Airway epithelial cell (primary cell): ENCODE measurements at places on chromosomes 11 and 22. TPM values are rescaled to one million over a fixed set of nuclear protein-coding genes. Genes with fewer than 3 reads are reported as not detected.

ART1 gene
- total RNA-seq = not detected in 2 replicates

GNG3 gene
- total RNA-seq = not detected in 2 replicates

ASCC2 gene
- 27.2 and 38.2 TPM in 2 replicates for total RNA-seq

APOBEC3A gene
- 0.49 TPM in 1 of 2 replicates, not detected in the other for total RNA-seq

VPREB1 gene
- not detected in 2 replicates for total RNA-seq

MYEOV gene
- 0.78 and 1.7 TPM in 2 replicates for total RNA-seq

CNTF gene
- 0.23 and 0.92 TPM in 2 replicates for total RNA-seq

KIRREL3 gene
- total RNA-seq = not detected in 2 replicates

NEFH gene
- total RNA-seq = 3.6 and 3.7 TPM in 2 replicates

PARVB gene
- 15.9 and 22.2 TPM in 2 replicates for total RNA-seq

TLCD5 gene
- total RNA-seq = 1.3 and 2.0 TPM in 2 replicates

NLRX1 gene
- 21.8 and 28.5 TPM in 2 replicates for total RNA-seq

IL17REL gene
- total RNA-seq = not detected in 2 replicates

OR5P2 gene
- total RNA-seq = not detected in 2 replicates
